ENCODE measurements at places on chromosomes 6 and 20. TPM values are rescaled to one million over a fixed set of nuclear protein-coding genes. Genes with fewer than 3 reads are reported as not detected.

DNA sequence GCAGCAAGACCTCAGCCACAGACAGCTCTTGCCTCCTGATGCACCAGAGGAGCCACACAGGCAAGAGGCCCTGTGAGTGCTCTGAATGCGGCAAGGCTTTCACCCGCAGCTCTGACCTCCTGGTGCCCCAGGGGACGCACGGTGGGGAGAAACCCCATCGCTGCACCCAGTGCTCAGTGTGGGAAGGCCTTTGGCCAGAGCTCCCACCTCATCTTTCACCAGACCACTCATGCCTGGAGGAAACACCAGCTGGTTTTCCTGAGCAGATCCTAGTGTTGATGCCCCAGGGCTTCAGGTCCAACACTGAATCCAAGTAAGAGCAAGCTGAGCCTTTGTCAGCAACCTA, 37.0 kb upstream of the XRN2 start:
- no peak for DNase-seq

DNA sequence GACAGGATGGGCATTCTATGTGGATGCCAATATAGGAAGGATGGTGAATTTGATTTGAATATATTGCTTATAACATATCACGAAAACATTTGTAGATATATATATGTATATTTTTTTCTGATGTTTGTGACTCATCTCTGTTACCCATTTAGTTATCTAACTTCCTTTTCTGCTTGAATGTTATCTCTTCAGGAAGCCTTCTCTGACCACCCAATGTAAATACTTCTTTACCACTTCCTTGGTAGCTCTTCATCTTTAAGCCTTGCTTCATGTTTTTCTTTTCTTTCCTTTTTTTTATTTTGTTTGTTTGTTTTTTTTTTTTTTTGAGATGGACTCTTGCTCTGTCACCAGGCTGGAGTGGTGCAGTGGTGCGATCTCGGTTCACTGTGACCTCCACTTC, 260.5 kb upstream of the EPHA7 start:
- DNase-seq: no peak

GRCh38 chr6:151098166-151098565, 141.6 kb upstream of the AKAP12 start:
- DNase-seq: no peak

- no peak for DNase-seq
Observed at GRCh38 chr6:90820436-90820835, 233.6 kb upstream of the MAP3K7 start.

DNA sequence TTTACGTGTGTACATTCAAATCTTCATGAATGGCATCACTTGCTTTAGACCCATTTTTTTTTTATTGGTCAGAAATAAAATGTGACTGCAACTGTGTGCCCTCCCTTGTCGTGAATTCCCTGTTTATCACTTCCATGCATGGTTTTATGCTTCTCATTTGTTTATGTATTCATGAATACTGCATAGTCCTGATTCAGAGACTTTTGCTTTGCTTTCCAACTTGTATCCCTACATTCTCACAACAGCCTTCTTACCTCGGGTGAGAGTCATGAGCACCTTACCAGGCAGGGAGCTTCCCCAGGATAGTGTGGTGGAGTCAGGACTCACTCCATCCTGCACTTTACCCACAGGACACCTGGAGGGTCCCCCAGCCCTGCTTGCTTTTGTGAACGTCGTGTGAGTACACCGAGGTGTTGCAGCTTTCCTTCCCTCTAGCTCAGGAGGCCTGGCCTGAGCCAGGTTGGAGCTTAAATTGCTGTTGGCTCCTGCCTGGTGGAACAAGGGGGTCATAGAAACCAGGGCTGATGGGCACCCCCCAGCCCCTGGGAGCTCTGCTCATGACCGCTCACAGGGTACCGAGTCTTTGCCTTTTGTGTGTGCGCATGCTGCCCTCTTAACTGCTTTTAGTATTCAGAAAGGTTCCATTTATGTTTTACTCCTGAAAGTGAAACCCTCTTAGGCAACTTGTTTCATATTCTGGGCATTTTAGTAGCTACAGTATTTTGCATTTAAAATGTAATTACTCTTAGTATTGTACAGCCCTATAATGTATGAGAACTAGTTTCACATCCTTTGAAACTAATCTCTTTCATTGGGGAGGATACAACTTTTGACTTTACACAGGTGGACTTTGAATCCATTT, 66.0 kb downstream of the CDS2 start:
- DNase-seq: no peak

- DNase-seq: no peak
Observed at GRCh38 chr20:31602779-31603441, 2.2 kb upstream of the ID1 start.

ARG1 gene
- total RNA-seq: not detected

SSTR4 gene
- total RNA-seq: not detected

All from ascending aorta (tissue), 2 donors.